ENCODE measurements at places on chromosomes 4 and X. TPM values are rescaled to one million over a fixed set of nuclear protein-coding genes. Genes with fewer than 3 reads are reported as not detected.

Gene C4orf17
- not detected for total RNA-seq

Gene XK
- 0.12 TPM for total RNA-seq

Gene KCNIP4
- 0.57 TPM for total RNA-seq

Gene PCSK1N
- total RNA-seq, result 9.3 TPM

GRCh38 chr4:103204111-103204510 is 6.0 kb upstream of the CENPE start:
- no peak for DNase-seq

DNA sequence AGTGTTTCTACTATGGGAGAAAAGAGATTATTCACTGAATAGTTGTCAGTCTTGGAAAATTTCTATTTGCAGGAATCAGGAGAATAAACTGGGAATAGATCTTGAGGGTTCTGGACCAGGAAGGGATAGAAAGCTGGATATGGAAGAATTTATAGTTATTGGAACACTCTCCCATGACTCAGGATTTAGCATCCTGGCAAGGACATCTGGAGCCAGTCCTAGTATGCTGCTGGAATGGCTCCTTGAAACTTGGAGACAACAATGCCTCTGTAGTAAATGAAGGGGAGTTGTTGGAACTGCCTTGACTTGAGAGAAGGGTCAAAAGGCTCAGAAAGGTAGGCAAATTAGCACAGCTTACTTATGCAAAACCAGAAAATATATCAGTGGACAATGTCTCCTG is 23.5 kb upstream of the THOC2 start:
- DNase-seq, result no peak

GRCh38 chrX:28329156-28329555 is 258.1 kb upstream of the IL1RAPL1 start:
- no peak for DNase-seq

DNA sequence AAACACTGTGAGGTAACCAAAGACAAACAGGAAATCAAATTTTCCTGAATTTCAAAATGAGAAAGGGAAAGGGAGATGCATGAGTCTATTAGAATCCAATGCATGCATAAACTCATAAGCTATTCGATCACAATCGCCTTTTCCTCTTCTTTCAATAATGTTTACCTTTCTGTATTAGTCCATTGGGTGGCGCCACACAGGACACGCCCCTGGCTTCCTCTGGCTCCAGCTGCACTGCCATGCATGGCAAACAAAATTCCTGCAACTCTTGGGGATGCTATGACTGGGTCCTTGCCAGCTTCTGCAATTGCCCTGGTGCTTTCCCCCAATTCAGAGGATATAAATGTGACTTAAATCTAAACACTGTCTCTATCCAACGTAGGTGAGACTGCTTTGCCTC is 424.5 kb upstream of the PCDH7 start:
- no peak for DNase-seq

DNA sequence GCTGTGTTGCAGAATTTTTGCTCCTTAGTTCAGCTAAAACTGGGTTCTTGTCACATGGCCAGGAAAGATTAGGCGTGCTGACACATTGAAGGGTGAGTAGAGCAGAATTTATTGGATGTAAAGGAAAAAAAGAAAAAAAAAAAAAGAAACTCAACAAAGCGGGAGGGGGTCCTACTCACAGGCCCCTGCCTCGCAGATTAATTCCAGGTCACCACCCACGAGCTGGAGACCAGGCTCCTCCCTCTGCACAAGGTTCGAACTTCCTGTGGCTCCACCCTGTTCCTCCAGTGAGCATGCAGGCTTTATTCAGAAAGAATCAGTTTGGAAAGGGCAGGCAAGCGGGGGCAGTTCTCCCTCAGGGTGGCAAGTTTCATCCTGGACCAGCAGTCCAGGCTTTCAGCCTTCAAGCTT is 17.1 kb downstream of the MGST2 start:
- DNase-seq, result no peak

GRCh38 chr4:57424232-57424897 is 314.2 kb upstream of the IGFBP7 start:
- DNase-seq, result no peak

- no peak for DNase-seq
These were observed 317.2 kb downstream of the PDGFC start for GRCh38 chr4:156654410-156654809.

- no peak for DNase-seq
These were observed 105.5 kb downstream of the SHROOM3 start for GRCh38 chr4:76540486-76540885.
